Smooth muscle cell of the coronary artery (primary cell): ENCODE measurements at places on chromosomes 1 and 21. TPM values are rescaled to one million over a fixed set of nuclear protein-coding genes. Genes with fewer than 3 reads are reported as not detected.

Gene ZNF697
- 9.4 and 11.1 TPM in 2 replicates for total RNA-seq

Gene FMO2
- 6.2 and 9.0 TPM in 2 replicates for total RNA-seq

Gene HES2
- total RNA-seq = 0.12 and 4.1 TPM in 2 replicates

Gene NBPF26
- 24.4 and 42.1 TPM in 2 replicates for total RNA-seq

Gene DDR2
- 89.6 and 276 TPM in 2 replicates for total RNA-seq
